ENCODE measurements at places on chromosomes 6 and 20.

DNA sequence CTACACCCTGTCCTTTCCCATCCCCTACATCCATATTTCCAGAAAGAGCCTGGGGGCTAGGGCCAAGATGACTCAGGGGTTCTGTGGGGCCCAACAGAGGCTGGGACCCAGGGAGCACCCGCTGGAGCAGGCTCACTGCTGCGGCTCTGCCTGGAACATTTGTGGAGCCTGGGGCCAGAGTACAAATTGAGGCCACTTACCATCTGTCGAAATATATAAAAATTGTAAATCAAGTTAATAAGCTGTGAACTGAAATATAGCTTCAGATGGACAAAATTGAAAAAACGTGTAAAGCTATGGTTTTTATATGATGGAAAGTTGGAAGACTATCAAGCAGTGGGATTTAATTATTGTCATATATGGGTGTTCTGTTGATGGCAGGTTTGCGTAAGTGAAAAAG lies 82.9 kb upstream of the ATXN1 start:
- no peak for DNase-seq

DNA sequence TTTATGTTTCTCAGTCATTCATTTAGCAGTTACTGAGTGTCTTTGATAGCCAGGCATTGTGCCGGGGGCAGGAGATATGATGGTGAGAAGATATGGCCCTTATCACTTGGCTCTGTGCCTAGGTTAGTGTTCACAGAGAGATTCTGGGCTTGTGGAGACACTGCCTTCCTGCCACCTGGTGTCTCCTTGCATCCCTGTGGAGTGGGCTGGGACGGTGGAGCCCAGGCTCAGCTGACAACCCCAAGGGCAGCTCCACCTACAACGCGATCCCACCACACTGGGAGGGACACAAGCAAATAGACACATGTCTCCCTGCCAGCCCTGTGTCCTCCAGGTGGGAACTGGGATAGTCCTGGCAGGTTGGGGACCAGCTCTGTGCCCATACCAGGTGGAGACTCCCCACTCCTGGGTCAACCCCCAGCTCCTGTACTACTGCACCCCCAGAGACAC lies 30.3 kb upstream of the VEGFA start:
- DNase-seq: no peak

GRCh38 chr6:148470156-148470555 lies 127.5 kb downstream of the SASH1 start:
- no peak for DNase-seq

DNA sequence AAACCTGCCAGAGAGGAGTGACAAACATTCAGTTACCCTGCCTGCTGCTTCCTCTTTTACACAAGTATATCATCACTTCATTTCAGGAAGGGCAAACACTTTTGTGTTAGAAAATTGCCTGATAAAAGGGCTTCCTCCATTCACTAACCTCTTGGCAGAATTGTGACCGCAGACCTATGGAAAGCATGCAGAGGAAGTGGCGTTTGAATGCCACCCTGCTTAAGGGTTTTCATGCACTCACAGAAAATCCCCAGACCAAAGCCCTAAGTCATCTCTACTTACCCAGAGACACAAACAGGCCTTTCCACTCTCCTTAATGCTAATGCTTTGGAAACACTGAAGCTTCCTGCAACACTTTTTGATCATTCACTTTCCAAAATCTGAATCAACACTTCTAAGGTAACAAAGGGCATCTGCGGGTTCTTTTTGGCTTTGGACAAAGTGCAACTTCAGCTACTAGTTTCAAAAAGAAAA lies 22.1 kb upstream of the RALGAPA2 start:
- peak; percentile 92 for DNase-seq

DNA sequence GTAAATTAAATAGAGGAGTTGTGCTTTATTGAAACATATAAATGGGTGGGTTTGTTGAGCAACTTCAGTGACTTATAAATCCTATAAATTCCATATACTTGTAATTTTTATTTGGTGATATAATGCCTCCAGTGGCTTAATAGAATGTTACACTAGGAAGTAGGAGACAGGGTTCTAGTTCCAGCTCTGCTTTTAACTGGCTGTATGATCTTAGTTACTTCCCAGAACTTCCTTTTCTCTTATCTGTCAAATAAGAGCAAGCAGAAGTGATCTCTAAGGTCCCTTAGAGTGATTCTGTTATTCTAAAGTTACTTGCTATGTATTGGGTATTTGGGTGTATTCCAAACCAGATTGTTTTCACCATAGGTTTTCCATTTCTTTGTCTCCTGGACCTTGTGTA lies 10.2 kb downstream of the ZSCAN23 start:
- DNase-seq: no peak

DNA sequence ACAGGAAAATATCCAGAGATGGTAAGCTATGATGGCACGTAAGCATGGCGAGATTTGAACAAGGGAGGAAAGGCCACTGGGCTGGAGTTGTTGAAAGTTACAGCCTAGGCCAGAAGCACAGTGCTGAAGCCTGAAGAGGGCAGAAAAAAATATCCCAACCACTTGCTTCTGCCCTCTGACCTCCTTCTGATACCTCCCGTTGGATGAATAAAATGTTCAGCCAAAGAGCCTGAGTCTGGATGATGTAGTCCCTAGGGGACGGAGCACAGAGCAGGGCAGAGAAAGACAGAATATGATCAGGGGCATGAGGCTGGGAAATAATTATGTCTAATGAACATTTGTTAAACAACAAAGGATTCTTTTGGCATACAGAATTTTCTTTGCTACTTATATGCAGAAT lies 19.7 kb downstream of the KLHL31 start:
- no peak for DNase-seq

DNA sequence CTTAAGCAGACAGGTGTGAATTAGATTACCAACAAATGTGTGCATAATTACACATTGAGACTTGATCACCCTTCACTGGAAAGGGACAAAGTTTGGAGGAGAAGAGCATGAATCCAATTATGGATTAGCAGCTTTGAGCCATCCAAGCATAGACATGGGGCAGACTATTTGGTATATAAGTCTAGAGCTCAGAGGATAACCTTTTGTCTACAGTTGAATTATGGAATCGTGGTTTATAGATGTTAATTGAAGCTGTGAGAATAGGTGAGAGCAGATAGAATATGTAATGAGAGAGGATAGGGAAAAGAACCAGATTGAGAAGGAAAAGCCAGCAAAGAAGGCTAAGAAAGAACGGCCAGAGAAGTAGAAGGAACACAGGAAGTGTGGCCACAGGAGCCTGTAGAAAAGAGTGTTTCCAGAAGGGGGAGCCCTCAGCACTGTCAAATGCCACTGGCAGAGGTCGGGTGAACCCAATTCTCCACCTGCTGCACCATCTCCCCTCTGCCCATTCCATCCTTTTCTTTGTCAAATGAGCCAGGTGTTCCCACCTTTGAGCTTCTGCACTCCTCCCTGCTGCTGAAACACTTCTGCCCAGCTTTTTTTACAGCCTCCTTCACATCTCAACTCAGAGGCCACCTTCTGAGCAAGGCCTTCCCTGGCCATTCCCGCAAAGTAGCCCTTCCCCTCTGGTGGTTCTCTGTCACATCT lies 7.3 kb downstream of the DNTTIP1 start:
- DNase-seq: peak; percentile 57

DNA sequence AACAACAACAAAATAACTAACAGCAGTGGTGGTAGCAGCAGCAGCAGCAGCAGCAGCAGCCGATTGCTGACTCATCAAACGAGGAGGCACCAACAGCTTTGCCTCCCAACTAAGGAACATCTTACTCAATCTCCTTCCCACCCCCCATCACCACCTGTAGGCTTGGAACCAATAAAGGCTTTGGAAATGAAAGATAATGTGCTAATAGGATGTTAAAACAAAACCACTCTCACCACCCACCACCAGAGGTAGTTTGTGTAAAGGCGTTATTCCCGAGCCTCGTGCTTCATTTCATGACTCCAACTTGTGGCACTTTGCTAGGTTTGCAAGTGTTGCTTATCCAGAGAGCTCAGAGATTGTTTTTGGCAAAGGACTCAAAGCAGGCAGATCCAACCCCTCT lies 346.5 kb downstream of the CD83 start:
- DNase-seq: no peak

DNA sequence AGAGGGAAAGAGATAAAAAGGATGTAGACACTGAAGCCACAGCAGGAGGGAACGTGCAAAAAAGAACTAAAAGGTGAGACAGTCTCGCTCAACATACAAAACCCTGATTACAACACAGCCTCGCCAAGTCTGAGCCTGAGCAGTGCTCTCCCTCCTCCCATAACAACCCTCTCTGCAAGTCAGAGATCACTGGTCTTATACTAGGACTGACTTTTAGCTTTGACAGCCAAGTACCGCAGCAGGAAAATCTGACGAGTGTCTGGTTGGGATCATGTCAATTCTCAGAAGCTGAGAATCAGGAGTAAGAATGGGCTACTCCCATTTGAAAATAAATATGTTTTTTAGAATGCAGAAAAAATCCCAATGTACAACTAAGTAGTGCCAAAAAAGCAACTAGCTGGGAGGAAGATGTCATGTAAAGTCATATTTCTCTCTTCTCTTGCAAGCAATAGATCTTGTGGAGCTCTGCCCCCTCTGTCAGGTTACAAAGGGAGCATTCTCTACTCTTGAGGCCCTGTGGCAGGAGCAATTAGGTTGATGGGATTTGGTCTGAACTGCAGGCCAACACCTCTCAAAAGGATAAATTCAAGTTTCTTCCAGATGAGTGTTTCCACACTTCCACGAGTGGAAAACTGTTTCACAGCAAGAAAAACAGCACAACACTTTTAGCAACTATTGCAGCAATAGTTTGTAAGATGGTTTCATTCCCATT lies 118.9 kb upstream of the COL21A1 start:
- DNase-seq: no peak

GRCh38 chr6:126266664-126267063 lies 73.3 kb upstream of the CENPW start:
- peak; percentile 26 for DNase-seq

DNA sequence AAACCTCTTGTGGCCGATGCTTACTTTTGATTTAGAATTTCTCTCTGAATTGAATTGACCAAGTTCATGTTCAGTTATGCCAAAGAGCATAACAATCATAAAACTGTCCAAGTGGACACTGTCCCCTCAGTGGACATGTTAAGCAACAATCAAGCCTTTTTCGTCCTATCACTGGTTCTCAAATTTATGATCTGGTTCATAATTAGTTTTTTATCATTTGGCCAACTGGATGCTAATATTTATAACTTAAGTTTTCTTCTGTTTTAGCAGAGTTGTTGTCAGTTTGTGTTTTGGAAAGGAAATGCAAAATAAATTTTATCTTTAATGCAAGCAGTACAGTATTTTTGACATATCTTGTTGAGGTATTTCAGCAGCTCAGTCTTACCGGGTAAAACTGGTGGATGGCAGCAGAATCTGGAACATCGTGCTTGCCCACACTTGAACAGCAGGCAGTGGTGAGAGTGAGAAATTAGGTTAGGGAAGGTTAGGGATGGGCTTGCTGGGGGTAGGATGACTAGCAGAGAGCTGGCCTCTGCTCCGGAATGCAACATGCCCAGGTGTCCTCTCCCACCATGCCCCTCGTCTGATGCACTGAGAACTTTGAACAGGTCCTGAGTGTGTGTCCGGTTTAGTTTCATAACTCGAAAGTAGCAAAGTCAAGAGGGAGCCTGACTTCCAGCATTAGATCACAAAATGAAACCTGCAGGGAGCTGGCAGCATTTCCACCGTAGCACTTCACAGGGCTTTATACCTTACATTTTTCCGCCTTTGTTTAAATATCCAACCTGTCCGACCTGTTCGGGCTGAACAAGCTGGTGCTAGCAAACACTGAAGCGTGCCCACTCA lies 93.1 kb downstream of the RREB1 start:
- DNase-seq: no peak

- DNase-seq: no peak
Measured at GRCh38 chr6:137188855-137189254, 15.4 kb upstream of the IL22RA2 start.

DNA sequence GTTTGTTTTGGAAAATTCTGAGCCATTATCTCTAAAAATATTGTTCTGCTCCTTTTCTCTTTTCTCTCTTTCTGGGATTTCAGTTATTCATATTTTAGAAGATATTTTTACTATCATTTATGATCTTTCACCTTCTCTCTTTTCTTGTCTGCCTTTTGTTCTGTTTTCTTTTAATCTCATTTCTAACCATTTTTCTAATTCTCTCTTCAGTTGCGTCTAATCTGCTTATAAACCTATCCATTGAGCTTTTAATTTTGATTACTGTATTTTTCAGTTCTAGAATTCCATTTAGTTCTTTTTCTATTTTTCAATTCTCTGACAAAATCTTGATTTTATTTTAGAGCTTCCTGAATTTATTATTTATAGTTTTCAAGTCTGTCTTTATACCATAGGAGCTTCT lies 42.2 kb upstream of the COL10A1 start:
- DNase-seq: no peak

- DNase-seq: peak; percentile 93
Measured at GRCh38 chr6:26537846-26538571, at the start of gene HMGN4. Gene HMGN4, plus strand, starts transcription at chr6:26538366. Its CDS starts 6,841 bp downstream, at chr6:26545207.

Data from endothelial cell of umbilical vein (primary cell).